Right atrium auricular region (tissue), 2 donors: ENCODE measurements at places on chromosomes 1 and 21.

DNA sequence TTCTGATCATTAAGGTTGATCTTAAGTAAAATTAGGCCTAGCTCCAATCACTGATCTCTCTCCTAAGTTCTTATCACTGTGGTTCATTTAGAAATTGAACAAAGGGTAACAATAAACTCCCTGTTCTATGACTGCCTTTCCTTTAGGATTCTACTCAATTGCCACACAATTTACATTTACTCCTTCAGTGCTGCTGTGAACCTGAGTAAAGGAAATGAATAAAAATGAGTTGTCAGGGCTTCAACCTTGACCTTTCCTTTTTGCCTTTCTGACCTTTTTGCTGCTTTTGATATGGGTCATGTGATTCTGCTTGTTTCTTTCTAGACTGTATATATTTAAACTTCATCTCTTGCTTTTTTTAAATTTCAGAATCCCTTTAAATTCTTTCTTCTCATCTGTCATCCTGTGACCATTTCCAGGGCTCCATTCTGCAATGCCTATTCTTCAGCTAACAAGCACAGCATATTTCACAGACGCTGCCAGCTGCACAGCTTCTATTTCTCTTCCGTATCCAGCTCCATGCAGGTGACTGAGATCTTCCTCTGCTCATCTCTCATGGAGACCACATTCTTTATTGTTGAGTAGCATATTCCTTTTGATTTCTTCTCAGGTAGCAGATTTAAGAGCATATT lies 3.2 kb downstream of the LRRC8B start:
- DNase-seq, result no peak

DNA sequence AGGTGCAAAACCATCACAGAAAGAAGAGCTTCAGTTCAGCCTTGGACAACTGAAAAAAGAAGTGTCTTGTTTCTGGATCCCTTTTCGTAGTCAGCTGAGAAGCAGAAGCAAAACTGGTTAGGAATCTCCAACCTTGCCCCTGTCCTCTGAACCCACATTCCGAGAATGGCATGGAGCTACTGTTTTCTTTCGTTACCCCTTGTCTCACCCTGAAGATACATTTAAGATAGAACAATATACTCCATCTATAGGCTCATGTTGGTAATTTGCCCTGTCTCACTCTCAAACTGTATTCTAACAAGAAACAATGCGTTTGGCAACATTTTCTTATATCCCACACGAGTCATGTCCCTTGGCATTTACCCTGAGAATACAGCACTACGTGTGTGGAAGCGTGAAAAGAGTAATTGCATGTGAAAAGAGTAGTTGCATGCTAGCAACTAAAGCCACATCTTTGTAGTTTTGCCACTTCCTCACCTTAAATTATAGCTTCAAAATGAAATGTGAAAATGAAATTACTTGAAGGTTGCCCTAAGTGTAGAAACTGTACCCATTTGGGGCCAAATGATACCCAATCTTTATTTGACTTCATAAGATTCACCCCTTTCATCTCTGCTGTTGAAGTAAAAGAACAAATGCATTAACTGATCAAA lies 5.3 kb downstream of the SLAMF7 start:
- no peak for DNase-seq

DNA sequence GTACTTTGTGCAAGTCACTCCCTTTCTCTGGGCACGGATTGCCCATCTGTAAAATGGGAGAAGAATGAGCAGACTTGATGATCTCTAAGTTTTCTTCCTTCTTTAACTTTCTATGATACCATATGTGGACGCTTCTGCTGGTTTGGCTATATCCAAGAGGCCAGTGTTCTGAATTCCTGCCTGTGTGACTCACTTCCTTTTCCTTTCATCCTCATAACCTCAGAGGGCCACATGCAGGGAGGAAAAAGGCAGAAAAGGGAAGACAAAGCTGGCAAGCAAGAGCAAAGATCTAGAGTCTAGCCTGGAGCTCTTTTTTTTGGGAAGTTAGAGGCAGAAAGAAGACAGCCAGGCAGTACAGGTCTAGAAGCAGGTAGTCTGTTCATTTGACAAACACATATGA lies 151.2 kb downstream of the OMA1 start:
- no peak for DNase-seq

DNA sequence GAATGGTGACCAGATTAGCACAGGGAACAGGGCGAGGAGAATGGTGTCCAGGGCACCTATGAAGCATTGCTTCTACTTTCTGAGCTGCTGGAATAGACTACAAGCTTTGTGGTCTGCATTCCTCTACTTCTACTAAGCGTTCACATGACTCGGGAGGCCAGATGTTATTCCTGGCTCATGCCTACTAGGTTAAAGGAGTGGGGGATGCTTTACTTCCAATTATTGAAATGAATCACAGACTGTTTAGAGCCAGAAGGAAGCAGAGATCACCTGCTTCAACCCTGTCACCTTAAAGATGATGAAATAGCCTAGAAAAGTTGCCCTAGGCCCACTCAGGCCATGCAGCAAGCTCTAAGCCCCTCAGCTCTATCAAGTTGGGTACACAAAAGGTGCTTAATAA lies 633.5 kb downstream of the KIF26B start:
- no peak for DNase-seq

DNA sequence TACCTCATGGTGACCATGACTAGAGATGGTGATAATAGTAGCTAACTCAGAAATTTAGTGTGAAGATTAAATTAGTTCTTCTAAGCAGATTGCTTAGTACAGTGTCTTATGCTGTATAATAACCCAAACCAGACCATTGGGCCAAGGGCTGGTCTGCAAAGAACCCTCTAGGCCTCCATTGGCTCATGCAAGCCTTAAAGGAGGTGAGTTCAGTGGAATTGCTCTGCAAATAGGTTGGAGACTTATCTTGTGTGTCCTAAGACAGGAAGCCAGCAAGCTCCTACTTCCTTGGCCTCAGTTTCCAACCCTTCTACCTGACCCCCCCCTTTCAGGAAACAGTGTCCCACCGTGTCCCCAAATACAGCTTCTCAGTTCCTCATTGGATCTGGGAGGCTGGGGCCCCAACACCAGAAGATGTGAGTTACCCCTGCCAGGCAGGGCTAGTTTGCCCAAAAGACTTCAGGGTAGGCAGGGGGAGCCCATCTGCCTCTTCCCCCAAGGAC lies 1.9 kb upstream of the MEF2D start:
- DNase-seq, result no peak

GRCh38 chr1:245428681-245429080 lies 273.9 kb downstream of the KIF26B start:
- DNase-seq, result no peak

- no peak for DNase-seq
These were observed 59.2 kb downstream of the TBX15 start for GRCh38 chr1:118928739-118929554.

- no peak for DNase-seq
These were observed 114.0 kb downstream of the NBPF12 start for GRCh38 chr1:147052143-147052542.
